C1 segment of cervical spinal cord (tissue), 14 donors: ENCODE measurements at places on chromosomes 6 and 20.

DNA sequence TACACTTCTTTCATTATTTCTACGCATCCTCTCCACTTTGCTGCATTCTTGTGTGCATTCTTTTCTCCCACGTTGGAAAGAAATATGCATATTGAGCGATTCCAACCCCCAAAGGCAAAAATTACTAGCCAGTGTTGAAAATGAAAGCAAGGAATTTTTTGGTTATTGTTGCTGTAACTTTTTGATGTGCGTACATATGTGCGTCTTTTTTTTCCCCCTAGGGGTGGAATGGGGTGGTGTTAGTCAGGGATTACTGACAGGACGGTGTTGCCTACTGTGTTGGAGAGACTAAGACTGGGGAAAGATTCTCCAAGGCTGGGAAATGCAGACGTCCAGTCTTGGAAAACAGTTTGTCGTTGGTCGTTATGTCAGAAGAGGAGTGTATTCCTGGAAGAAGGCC, 44.2 kb upstream of the ESR1 start:
- DNase-seq, result no peak

DNA sequence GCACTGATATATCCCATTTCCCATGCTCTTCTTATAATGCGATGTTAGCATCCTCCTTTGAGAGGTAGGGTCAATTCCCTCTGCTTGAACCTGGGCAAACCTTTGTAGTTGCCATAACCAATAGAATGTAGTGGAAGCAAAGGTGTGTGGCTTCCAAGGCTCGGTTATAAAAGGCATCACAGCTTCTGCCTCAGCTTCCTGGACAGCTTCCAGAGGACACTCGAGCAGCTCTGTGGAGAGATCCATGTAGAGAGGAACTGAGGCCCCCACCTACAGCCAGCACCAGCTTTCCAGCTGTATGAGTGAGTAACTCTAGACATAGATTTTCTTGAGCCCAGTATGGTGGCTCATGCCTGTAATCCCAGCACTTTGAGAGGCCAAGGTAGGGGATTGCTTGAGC, 36.7 kb downstream of the FGD2 start:
- no peak for DNase-seq

GRCh38 chr20:64212755-64213154, 42.8 kb upstream of the PCMTD2 start:
- no peak for DNase-seq

GRCh38 chr6:46828939-46829338, 35.8 kb downstream of the MEP1A start:
- DNase-seq, result no peak

DNA sequence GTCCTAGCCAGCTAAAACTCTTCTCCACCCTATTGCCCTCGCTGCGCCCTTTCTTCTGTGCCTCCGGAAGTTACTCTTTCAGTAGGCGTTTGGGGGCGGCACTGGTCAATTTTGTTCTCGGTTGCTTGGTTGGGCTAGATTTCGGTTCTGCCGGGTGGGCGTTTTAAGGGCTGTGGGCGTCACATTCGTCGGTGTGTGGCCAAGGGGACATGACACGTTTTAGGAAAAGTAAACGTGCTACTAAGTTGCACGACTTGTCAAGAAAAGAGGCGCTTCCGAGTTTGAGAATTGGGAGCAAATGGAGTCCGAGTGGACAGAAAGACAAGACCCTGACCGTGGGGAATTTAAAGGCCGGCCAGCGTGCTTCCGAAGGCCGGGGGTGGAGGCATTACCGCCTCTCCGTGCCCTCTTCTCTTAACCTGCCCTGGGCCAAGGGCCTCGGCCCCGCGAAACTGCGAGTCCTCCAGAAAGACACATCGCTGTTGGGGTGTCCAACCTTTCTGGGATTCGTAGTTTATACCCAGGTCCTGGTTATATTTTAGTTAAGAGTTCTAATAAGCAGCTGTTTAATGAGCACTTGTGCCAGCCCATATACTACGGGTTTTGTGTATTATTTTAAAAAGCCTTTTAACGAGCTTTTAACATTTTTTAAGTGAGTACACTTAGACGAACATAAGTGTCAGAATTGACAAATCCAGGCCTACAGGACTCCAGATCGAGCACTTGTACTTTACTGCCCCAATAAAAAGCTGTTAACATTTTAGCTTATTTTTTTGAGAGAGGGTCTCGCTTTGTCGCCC, 664 bp upstream of the BAG6 start:
- no peak for DNase-seq
